ENCODE measurements at places on chromosomes 5 and 9.

GRCh38 chr9:26142201-26142600, 464.0 kb upstream of the TUSC1 start:
- no peak overlapping the region for H3K27ac ChIP-seq
- no peaks in the 10 kb centered on the region for H3K36me3 ChIP-seq
- no peaks in the 10 kb centered on the region for H3K27me3 ChIP-seq
- H3K4me3 ChIP-seq = no peak overlapping the region
- DNase-seq = no peak
- H3K4me1 ChIP-seq = no peaks in the 10 kb centered on the region

- peak; percentile 93 for DNase-seq
- peak overlapping the region; percentile 86 for H3K27ac ChIP-seq
- peaks cover 30% of the 10 kb centered on the region for H3K4me1 ChIP-seq
- no peaks in the 10 kb centered on the region for H3K36me3 ChIP-seq
Measured at GRCh38 chr9:2620919-2621721, 467 bp upstream of the VLDLR start.

GRCh38 chr5:172707285-172708182, 63.5 kb downstream of the DUSP1 start:
- H3K36me3 ChIP-seq = no peaks in the 10 kb centered on the region
- H3K27me3 ChIP-seq = no peaks in the 10 kb centered on the region
- H3K4me1 ChIP-seq = no peaks in the 10 kb centered on the region
- H3K4me3 ChIP-seq = no peak overlapping the region

- H3K4me3 ChIP-seq = no peak within 1 kb of the TSS
- peak; percentile 78 for DNase-seq
- H3K27ac ChIP-seq = peak within 1 kb of the TSS; percentile 55
- H3K27me3 ChIP-seq = no peaks in the 10 kb centered on the region
- peaks cover 25% of the 10 kb centered on the region for H3K4me1 ChIP-seq
- no peaks in the 10 kb centered on the region for H3K36me3 ChIP-seq
Measured at GRCh38 chr9:133534346-133535291, at the start of gene ADAMTSL2. Gene ADAMTSL2, plus strand, starts transcription at chr9:133534704. Its CDS starts 2,009 bp downstream, at chr9:133536713.

- H3K36me3 ChIP-seq = no peaks in the 10 kb centered on the region
- no peaks in the 10 kb centered on the region for H3K27me3 ChIP-seq
- no peak overlapping the region for H3K4me3 ChIP-seq
- no peak for DNase-seq
Measured at GRCh38 chr9:73640971-73641370, 489.3 kb downstream of the ANXA1 start.

DNA sequence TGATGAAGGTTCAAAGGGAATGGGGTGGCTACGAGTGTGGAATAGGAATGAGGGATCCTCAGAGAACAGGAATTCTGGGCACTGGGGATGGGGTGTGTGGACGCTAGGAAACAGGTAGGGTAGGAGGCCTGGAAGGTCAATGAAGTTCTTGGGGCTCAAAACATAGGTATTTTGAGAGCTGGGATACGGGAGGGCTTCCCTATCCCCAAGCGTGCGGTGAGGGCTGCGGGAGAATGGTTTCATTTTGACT, 718 bp downstream of the QSOX2 start:
- no peak for DNase-seq
- peaks cover 87% of the 10 kb centered on the region for H3K4me1 ChIP-seq
- H3K4me3 ChIP-seq = peak overlapping the region; percentile 40
- H3K36me3 ChIP-seq = no peaks in the 10 kb centered on the region

DNA sequence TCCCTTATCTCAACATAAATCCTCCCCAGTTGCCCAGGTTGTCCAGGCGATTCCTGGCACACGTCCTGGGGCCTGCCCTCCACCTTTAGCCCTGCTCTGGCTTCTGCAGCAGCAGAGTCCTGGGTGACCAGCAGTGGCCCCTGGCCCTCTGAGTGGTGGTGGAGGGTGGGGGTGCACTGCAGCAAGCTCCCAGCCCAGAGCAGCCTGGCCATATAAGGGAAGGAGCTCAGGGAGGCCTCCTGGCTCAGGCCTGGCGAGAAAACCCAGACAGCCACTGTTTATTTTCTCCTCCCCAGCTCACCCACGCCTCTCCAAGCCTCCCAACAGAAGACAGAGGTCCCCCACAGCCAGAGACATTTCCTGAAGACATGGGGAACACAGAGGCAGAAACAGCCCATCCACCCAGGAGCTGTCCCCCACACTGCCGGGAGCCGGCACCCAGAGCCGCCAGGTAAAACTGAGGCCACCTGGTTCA, 44.7 kb upstream of the IL17B start:
- no peak for DNase-seq
- H3K27me3 ChIP-seq = no peaks in the 10 kb centered on the region
- H3K4me1 ChIP-seq = no peaks in the 10 kb centered on the region

DNA sequence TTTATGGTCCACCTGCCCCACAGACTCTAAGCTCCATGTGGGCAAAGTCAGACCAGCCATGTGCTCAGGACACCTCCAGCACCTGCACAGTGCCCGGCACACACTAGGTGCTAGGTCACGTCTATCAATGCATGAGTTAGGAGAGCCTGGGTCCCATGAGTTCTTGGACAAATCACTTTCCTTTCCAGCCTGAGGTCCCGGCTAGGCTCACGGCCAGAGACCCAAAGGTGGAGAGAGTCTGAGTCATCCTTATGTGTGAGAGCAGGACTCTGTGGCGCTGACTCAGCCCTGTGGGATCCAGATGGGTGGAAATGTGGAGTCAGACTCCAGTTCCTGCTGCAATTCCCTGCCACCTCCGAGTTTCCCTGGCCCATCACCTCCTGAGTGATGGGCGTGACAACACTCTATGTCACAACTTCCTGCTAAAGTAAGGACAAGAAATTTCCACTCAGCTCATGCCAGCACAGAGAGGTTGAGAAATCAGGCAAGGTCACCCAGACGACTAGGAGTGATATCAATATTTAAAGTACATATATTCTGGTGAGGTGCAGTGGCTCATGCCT, 2.5 kb upstream of the ST6GALNAC4 start:
- peaks cover 63% of the 10 kb centered on the region for H3K4me1 ChIP-seq
- H3K4me3 ChIP-seq = no peak overlapping the region
- no peaks in the 10 kb centered on the region for H3K36me3 ChIP-seq
- DNase-seq = peak; percentile 77

DNA sequence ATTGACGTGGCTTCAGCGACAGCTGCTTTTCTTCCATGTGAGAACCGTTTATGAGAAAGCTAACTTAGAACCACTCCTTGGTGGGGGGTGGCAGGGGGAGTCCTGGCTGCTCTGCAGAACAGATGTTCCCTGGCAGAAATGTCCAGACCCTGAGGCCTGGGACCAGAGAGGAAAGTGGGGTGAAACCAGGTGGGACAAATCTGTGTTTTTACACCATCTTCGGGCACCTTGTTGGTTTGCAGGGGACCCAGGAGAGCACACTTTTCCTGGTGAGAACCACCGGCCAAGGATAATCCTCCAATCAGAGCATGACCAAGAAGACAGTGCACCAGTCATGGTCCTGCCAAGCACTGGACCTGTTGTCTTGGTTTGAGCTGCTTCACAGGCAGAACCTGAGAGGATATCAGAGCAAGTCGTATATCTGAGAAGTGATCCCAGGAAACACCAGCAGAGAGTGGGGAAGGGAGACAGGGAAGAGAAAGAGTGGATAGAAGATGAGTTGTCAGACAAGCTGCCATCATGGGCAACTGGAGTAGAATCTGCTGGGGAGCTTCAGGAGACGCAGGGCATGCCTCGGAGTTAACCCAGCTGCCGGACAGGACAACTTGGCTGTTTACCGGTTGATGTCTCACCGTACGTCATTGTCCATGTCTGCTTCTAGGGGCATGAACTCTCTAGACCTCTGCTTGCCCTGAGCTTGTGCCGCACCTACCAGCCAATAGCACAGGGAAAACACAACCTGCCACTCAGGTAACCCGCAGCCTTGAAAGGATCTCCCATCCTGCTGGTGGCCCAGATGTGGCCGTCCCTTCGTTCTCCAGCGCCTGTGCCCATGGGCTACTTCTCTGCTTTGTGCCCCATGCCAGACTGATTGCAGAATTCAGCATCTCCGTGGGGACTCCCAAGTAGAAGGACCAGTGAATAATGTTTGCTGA, 178.4 kb upstream of the MVB12B start:
- no peaks in the 10 kb centered on the region for H3K36me3 ChIP-seq
- H3K4me3 ChIP-seq = no peak overlapping the region
- peaks cover 7% of the 10 kb centered on the region for H3K4me1 ChIP-seq
- no peak for DNase-seq
- H3K27me3 ChIP-seq = no peaks in the 10 kb centered on the region

- H3K4me3 ChIP-seq = no peak overlapping the region
- H3K27me3 ChIP-seq = no peaks in the 10 kb centered on the region
- no peaks in the 10 kb centered on the region for H3K4me1 ChIP-seq
- no peaks in the 10 kb centered on the region for H3K36me3 ChIP-seq
- no peak for DNase-seq
- no peak overlapping the region for H3K27ac ChIP-seq
Measured at GRCh38 chr5:27619982-27620381, 581.6 kb upstream of the CDH9 start.

DNA sequence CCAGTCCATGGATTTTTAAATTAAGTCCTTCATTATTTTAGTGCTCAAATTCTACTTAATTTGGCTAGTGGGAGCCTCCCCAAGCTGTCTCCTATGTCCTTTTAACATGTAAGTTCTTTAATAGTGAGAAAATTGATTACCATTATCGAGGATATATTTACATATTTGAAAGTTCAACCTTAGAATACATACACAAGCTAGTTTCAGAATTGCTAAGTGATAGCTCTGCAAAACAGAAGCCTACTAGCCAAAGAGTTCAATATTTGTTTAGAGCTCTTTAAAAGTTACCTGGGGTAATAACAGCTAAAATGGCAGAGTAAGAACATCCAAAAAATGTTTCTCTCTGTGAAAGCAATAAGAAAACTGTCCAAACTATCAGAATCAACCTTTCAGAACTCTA, 48.2 kb downstream of the LOX start:
- H3K36me3 ChIP-seq = no peaks in the 10 kb centered on the region
- H3K4me3 ChIP-seq = no peak overlapping the region
- H3K4me1 ChIP-seq = no peaks in the 10 kb centered on the region

GRCh38 chr5:107322936-107323335, 347.8 kb downstream of the EFNA5 start:
- H3K4me3 ChIP-seq = no peak overlapping the region
- no peaks in the 10 kb centered on the region for H3K4me1 ChIP-seq
- DNase-seq = no peak
- H3K27ac ChIP-seq = no peak overlapping the region
- H3K36me3 ChIP-seq = no peaks in the 10 kb centered on the region
- no peaks in the 10 kb centered on the region for H3K27me3 ChIP-seq

DNA sequence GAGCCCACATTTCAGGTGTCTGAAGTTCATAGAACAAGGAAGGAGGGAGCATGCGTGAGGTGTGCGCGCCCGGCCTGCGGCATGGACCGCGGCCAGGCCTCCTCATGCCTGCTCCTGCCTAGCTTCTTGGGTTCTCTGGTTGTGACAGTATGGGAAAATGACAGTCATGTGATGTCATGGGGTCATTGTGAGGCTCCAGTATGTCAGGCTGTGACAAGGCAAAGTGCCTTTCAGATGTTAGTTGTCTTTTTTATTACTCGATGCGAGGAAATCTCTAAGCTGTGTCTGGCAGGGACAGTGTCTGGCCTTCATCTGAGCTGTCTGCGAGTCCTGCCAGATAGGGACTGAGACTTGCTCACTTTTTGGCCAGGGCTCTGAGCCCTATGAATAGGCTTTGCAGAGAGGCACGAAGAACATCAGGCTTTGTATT, 13.3 kb downstream of the UCK1 start:
- H3K27me3 ChIP-seq = no peaks in the 10 kb centered on the region
- no peak overlapping the region for H3K27ac ChIP-seq
- no peaks in the 10 kb centered on the region for H3K4me1 ChIP-seq
- H3K36me3 ChIP-seq = no peaks in the 10 kb centered on the region
- H3K4me3 ChIP-seq = no peak overlapping the region
- DNase-seq = no peak

- no peak overlapping the region for H3K27ac ChIP-seq
- DNase-seq = no peak
- H3K27me3 ChIP-seq = no peaks in the 10 kb centered on the region
- H3K4me1 ChIP-seq = peaks cover 9% of the 10 kb centered on the region
- no peaks in the 10 kb centered on the region for H3K36me3 ChIP-seq
- no peak overlapping the region for H3K4me3 ChIP-seq
Measured at GRCh38 chr5:569358-569867, 42.7 kb upstream of the CEP72 start.

- peak; percentile 45 for DNase-seq
- peaks cover 25% of the 10 kb centered on the region for H3K4me1 ChIP-seq
- H3K27ac ChIP-seq = peak overlapping the region; percentile 35
- no peaks in the 10 kb centered on the region for H3K36me3 ChIP-seq
- no peaks in the 10 kb centered on the region for H3K27me3 ChIP-seq
- H3K4me3 ChIP-seq = no peak overlapping the region
Measured at GRCh38 chr5:150138551-150139265, 16.9 kb downstream of the PDGFRB start.

- H3K27ac ChIP-seq = peak overlapping the region; percentile 87
- H3K27me3 ChIP-seq = no peaks in the 10 kb centered on the region
Measured at GRCh38 chr9:684941-685340, 156.6 kb upstream of the DMRT1 start.

GRCh38 chr5:76818844-76819831, at the start of gene F2RL1:
Gene F2RL1, plus strand, starts transcription at chr5:76819030. Its CDS starts 153 bp downstream, at chr5:76819183.
- DNase-seq = peak; percentile 97
- H3K4me3 ChIP-seq = peak within 1 kb of the TSS; percentile 60
- peak within 1 kb of the TSS; percentile 91 for H3K27ac ChIP-seq

DNA sequence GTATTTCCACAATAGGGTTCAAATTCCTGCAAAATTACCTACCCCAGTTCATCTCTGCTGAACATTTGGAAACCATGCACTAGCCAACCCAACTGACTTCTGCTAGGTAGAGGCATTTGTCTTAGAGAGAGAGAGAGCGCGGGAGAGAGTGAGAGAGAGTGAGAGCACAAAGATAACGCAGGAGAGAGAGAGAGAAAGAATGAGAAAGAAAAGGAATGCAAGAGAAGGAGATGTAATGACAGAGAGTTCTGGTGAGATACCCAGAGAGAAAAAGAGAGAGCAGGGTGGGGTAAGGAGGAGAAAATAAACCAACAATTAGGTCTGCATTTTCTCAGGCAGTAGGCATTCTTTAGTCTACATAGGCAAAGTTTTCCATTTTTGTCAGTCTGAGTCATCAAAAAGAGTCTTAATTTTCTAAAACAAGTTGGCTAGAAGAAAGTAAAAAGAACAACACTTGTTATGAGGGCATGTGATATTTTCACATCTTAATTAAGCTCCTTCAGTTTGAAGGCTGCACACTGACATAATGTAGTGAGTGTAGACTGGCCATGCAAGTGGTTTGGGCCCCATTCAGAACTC, 98.2 kb downstream of the MAP1B start:
- H3K27me3 ChIP-seq = no peaks in the 10 kb centered on the region
- no peak for DNase-seq
- peaks cover 7% of the 10 kb centered on the region for H3K4me1 ChIP-seq
- no peak overlapping the region for H3K27ac ChIP-seq
- H3K36me3 ChIP-seq = no peaks in the 10 kb centered on the region

DNA sequence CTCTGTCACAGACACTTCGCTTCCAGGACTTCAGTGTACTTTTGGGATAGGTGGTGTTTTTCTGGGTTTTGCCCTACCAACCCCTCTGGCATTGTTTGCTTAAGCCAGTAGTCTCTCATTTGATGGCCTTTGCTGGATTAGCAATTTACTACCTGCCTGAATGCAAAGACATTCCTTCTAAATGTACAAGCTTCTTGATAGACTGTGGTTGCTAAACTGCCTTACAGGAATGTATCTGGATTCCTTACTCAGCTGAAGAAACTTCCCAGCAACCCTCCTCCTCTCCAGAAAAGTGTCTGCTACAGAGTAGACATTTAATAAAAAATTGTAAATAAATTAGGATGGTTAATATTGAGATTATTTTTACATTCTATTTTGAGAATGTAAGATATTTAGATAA, 1916.7 kb downstream of the EFNA5 start:
- no peak for DNase-seq
- no peaks in the 10 kb centered on the region for H3K27me3 ChIP-seq
- no peak overlapping the region for H3K4me3 ChIP-seq
- no peaks in the 10 kb centered on the region for H3K4me1 ChIP-seq
- H3K36me3 ChIP-seq = no peaks in the 10 kb centered on the region
- no peak overlapping the region for H3K27ac ChIP-seq
